ENCODE measurements at places on chromosomes 13 and 19.

DNA sequence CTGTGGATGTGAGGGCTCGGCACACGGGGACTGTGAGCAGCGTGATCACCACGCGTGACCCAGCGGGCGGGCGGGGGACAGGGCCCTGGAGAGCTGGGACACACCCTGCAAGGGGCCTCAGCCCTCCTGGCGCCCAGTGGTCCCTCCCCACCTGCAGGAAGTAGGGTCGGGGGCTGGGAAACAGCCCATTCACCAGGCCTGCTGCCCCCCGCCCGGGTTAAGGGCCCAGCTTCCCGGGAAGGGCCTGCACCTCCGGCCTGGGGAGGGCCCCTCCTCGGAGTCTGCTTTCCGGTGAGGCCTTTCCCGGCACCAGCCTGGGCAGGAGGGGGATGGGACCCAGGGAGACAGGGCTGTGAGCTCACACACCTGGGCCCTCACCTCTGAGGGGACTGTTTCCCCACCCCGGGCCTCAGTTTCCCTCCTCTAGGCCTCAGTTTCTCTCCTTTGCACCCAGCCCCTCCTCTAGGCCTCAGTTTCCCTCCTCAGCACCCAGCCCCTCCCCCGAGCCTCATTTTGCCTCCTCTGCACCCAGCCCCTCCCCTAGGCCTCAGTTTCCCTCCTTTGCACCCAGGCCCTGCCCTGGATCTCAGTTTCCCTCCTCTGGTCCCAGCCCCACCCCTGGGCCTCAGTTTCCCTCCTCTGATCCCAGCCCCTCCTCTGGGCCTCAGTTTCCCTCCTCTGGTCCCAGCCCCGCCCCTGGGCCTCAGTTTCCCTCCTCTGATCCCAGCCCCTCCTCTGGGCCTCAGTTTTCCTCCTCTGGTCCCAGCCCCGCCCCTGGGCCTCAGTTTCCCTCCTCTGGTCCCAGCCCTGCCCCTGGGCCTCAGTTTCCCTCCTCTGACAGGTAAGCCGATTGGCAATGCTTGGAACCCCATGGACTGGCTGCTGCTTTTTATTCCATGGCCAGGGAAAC, 1.9 kb upstream of the MADCAM1 start:
- no peak for DNase-seq

DNA sequence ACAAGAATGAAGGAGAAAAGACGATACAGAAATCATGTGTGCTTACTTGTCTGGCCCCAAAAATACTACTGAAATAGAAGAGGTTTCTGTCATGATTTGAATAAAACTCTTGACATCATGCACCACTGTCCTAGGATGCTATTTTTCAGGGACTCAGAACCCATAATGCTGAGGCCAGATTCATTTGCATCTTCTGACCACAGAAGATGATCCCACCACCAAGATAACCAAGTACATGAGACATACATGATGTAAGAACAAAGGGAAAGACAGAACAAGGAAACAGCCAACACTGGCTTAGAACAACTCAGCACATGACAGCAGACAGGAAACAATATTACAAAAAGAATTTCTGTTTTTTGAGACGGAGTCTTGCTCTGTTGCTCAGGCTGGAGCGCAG, 2.5 kb downstream of the ZNF552 start:
- no peak for DNase-seq

GRCh38 chr19:16016226-16017137, 59.8 kb upstream of the TPM4 start:
- no peak for DNase-seq

DNA sequence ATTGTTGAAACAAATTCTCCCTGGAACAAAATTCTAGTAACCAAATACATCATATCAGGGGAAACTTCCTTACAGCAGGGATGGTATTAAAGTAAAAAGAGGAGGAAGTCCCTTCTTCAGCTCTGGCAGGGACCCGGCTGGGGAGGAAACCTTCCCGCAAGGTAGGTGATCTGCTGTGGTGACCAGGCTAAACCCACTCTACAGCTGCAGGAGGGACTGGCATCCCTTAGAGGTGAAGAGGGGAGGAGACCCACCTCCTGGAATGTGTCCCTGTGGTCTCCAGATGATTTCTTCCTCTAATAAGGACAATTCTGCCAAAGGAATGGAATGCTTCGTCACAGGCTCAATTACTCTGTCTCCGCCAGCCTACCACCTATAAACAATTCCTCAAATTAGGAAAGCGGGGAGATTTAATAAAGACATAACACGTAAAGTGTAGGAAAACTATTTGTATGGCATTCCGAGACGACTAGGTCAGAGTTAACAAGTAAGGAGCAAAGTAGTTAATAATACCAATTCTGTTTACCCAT, 637 bp upstream of the PDS5B start:
- DNase-seq: no peak

GRCh38 chr13:94784066-94784465, 71.7 kb upstream of the SOX21 start:
- DNase-seq: no peak

- DNase-seq: no peak
Measured at GRCh38 chr19:33727331-33727998, 69.2 kb upstream of the KCTD15 start.

DNA sequence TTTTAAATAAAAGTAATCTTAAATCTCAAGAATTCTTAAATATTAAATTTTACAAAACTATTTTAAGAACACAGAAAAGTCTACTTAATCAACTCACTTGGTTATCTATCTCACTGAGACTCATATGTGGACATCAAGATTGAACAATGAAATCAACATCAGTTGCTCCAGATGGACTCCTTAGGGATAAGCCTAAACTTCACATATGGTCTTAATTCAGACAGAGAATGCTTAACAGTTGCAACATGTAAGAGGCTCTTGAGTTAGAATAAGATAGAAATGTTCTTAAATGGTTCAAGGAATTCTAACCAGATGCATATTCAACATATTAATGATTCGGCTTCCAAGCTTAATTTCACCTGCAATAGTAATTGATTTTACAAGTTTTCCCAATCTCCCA, 1730.9 kb downstream of the PCDH9 start:
- no peak for DNase-seq

GRCh38 chr19:39053276-39054090, 21.1 kb upstream of the FBXO27 start:
- no peak for DNase-seq

GRCh38 chr13:74889321-74889720, 592.6 kb downstream of the TBC1D4 start:
- no peak for DNase-seq

Measured in stimulated activated CD4-positive, alpha-beta T cell treated with anti-CD3 and anti-CD28 coated beads, Interleukin-4, amount 100 ng/mL, for 4 hours (primary cell).